ENCODE measurements at places on chromosomes 7 and 10.

DNA sequence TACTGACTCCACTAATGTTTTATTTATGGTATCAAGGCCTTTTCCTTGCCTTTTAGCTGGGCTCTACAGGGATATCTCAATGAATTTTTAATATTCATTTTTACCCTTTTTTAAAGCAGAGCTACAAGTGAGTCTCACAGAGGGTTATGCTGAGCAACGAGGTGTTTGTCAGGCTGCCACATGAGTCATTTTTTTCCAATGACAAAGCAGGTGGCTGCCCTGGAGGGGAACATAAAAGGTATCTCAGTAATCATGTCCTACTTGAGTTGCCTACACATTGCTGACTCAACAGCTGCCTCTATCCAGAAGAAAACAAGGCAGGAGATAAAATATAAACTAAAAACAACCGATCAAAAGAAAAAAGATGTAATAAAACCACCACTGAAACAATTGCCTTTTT is 1004.9 kb upstream of the POT1 start:
- no peak for DNase-seq

GRCh38 chr7:41709621-41710020 is 6.7 kb upstream of the INHBA start:
- no peak for DNase-seq

GRCh38 chr10:132142396-132143161 is 44.2 kb upstream of the DPYSL4 start:
- peak; percentile 65 for DNase-seq

GRCh38 chr7:105346138-105346537 is 42.6 kb downstream of the SRPK2 start:
- no peak for DNase-seq

- no peak for DNase-seq
Observed at GRCh38 chr10:30111340-30112022, 52.1 kb upstream of the JCAD start.

DNA sequence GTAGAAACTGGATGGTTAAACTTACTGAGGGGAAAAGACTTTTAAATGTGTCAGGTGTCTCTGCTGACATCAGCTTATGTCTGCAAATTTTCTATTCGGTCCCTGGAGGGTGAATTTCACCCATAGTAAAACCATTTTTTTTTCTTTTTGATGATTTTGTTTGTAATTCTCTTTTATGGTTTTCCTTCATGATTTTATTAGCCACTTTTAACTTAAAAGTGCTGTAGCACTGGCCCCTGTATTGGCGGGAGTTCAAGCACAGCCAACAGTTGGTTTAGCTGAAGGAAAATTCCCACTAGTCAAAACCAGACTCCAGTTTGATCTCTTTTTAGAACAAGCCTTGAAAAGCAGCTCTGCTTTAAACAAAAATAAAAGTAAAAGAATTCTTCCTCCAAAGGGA is 5.0 kb upstream of the ITGA8 start:
- no peak for DNase-seq

DNA sequence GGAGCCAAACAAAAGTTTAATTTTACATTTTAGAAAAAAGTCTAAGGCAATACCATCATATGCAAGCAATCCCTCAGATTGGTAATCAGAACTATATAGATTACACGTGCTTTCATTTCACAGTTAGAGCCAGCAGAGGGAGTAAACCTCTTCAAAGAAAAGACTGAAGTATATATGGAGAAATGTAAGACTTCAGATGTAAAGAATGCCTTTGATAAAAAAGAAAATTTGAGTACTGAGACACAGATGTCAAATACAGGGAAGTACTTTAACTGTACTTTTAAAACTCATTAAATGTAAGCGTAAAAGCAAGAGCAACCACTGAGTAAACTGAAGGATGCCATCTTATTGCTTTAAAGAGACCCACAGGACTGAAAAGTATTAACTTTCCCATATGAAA is 101.4 kb upstream of the FAM133B start:
- DNase-seq, result peak; percentile 13

DNA sequence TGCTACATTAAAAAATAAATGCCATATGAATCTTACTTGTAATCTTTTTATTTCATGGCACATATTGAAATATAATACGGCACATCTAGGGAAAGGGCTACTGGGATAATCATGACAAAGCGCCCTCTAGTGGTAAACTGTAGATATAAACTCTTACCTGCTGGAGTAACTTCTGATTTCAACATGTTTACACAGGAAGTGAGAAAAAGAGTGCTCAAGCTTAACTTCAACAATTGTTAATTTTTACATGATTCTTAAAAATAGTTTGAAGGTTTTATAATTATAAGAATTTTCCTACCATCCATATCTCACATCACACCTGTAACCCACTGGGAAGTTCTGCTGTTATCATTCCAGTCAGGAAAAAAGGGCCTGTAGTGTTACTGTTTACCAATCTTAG is 2.0 kb upstream of the HEPACAM2 start:
- DNase-seq, result peak; percentile 6

- DNase-seq, result no peak
Observed at GRCh38 chr7:94957061-94957460, 49.7 kb downstream of the PPP1R9A start.

DNA sequence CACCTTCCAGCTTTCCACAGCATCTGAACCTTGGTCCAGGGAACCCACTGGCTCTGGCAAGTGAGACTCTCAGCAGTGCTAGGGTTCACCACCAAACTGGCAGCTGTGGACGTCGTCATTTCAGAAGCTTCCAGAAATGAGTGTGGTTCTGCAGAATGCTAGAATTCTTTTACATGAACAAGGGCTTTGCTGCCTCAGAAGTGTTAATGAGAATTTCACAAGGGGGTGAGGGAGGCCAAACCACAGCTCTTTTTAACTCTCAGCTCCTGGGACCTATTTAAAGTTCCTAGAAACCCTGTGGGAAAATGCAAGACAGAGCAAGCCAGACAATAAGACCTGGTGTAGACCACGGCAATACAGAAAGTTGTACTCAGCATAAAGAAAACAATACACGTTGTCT is 129.3 kb upstream of the BET1 start:
- DNase-seq, result no peak

GRCh38 chr7:128362670-128363069 is 1.2 kb upstream of the PRRT4 start:
- no peak for DNase-seq

All from CD4-positive, alpha-beta T cell treated with Interleukin-6 for 4 hours (primary cell).